ENCODE measurements at places on chromosomes 3 and 15.

DNA sequence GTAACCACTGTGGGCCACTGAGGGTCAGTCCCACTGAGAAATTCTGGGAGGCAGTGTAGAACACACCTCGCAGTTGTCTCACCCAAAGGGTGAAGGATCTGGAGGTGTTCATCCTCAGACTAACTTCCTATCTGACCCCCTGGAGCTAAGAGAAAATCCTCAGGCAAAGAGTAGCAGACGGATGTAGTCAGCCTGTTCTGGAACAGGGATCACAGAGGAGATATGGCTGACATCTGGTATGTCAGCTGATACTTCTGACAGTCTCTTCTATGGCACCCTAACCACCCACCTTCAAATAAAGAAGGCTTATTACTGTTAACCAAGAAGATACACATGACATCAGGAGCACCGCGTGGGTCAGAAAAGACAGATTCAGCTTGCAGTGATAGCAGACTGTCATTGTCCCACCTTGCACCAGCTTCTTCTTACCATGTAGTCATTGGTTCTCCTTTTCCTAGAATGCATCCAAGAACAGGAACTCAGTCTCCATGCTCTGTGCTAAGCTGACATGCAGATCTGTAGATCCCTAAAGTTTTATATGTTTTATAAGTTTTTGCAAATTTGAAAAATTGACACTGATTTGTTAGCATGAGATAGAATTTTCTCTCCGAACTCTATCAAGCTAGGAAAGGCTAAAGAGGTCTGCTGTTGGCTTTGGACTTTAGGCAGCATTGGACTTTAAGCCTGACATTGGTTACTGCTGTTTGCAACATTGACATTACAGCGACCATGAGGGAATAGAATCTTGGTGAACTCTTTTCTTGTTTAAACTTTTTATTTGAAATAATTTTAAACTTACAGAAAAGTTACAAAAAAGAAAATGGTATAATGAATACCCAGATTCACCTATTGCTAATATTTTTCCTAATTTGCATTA lies 60.4 kb downstream of the KBTBD12 start:
- no peak for DNase-seq

DNA sequence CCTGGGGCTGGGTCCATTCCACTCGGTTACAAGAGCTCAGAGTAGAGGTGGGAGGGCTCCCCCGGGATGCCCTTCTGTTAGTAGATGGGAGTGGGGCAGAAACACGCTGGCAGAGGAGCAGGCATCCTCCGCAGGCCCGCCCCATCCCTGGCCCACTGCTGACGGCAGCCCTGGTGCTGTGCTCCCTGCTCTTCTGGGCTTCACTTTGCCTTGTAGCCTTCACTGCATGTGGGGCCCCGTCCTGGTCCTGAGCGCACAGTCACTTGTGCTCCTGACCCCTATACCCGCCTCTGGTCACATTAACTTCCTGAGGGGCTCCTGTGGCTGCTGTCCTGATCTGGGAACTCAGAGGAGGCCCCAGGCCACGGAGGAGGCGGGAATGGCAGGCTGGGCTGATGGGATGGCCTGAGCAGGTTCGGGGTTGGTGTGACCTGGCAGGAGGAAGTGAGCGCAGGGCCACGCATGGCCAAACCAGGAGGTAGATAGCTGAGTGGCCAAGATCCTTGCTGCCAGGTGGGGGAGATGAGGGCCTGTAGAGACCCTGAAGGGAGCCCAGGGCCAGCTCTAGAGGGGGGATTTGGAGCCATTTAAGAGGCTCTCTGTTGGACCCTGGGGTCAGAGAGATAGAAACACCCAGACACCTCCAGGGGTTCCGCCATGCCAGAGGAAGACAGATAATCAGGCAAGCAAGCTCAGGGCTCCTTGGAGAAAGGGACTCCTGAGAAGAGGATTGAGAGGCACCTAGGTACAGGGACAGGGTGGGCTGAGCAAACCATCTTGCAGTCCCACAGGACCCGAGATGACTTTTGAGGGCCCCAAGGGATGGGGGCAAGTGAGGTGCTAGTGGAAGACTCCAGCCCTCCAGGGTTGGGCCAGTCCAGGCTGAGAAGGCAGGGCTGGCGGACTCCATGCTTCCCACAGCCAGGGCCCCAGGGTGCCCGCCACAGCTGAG lies 92.2 kb upstream of the PRR23E start:
- DNase-seq = no peak

GRCh38 chr3:2889736-2890135 lies 220.4 kb downstream of the IL5RA start:
- no peak for DNase-seq

DNA sequence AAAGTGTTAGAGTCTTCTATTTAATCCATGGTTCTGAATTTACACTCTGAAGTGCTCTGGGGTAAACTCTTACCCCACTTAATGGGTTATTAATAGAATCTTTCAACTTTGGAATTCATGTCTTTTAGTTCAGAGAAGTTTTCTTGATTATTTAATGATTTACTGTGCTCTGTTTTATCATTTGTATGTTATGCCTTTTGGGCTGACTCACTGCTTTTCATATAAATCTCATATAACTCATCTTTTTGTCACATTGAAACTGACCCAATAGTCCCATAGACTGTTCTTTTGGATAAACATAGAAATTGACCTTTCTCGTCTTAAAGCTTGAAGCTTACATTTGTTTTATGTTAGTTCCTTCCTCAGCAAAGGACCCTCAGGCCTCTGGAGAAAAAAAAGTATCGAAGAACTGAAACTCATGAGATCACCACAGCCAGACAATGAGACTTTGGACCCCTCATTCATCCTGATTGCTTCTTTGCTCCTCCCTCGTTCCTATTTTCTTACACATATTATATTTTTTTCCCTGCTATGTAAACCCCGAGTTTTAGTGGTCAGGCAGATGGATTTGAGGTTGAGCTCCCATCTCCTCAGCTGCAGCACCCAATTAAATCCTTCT lies 229.1 kb upstream of the CBLB start:
- DNase-seq = no peak

GRCh38 chr3:7433073-7433472 lies 572.2 kb downstream of the GRM7 start:
- DNase-seq = no peak

Measured in ELR (cell line).